Stimulated activated CD8-positive, alpha-beta memory T cell treated with anti-CD3 and anti-CD28 coated beads, Interleukin-4, amount 100 ng/mL, for 1 hour (primary cell): ENCODE measurements at places on chromosomes 7 and 10.

DNA sequence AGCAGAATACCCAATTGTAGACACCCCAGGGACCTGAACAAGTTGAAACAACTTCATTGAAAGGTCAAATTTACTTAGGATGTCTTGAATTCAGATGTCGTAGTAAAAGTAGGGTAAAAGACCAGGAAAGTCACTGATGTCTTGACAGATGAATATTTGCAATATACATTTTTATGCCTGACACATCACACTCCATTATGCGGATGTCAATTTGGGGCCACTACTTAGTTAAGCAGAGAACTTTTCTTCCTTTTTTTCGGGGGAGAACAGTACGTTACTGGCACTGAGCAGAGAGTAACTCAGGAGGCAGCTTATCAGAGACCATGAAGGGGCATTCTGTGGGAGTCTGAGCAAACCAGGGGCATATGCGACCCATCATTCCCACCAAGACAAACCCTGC, 4.9 kb downstream of the ITGA8 start:
- DNase-seq = no peak

GRCh38 chr10:100528123-100528886, 1.4 kb downstream of the NDUFB8 start:
- DNase-seq = no peak

DNA sequence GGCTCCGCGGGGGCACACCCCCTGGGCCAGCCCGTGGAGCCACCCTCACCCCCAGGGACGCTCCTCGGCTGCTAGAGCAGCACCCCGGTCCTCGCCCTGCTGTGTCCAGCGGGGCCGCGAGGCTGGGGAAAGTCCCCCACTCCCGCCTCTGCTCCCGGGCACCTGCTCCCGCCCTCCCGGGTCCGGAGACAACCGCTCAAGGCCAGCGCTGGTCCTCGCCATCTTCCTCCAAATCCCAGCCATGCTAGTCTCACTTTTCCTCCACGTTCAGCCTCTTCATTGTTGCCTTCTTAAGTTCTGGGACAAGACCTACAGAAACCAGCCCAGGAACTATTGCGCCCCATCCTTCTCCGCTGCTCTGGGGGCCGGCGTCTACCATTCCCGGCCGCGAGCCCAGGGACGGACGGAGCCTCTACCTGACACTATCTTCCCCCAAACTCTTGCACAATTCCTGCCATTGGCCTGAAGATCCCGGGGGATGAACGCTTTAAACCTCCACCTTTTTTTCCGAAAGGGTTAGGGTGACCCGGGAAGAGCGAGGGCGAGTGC, 4.8 kb upstream of the KCP start:
- no peak for DNase-seq

GRCh38 chr10:96584035-96584434, 2.8 kb downstream of the TM9SF3 start:
- DNase-seq = no peak

GRCh38 chr10:72539137-72539536, 86.7 kb downstream of the MICU1 start:
- DNase-seq = no peak

DNA sequence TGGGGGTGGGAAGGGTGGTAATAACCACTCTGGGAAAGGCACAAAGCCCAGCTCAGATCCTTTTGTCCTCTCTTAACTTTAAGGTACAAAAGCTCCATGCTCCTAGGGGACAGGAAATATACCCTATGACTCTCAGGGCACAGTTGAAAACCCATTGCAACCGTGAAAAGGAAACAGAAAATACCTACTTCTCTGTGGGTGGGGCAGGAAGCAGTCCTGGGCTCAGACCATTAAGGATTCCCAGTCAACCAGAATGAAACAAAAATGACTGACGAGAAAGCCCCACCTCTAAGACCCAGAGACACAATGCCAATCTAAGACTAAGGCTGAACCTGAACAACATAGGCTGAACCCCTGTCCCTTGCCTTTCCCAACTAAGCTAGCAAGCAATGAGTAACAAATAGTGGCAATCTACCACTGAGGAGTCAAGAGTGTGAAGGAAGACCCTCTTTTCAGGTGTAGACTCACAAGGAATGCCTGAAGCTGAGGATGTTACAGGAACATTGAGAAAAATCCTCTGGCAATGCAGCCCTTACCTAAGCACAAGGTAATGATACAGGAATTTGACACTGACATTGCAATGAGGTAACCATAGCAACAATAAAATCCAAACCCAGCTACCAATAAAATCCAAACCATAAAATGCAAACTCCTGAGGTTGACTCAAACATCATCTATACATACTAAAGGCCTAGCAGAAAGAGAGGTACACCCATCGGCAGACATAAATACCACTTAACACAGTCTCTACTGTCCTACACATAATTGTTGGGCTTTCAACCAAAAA, 380.1 kb downstream of the HPSE2 start:
- no peak for DNase-seq

- DNase-seq = no peak
Measured at GRCh38 chr7:71144963-71145362, 13.0 kb downstream of the GALNT17 start.
